ENCODE measurements at places on chromosomes 2 and 18.

GRCh38 chr2:80329491-80329890, 24.9 kb upstream of the LRRTM1 start:
- DNase-seq = no peak

- DNase-seq = no peak
Measured at GRCh38 chr2:172938713-172939375, 136.8 kb upstream of the MAP3K20 start.

- no peak for DNase-seq
Measured at GRCh38 chr2:234823877-234824376, 127.9 kb upstream of the SH3BP4 start.

- DNase-seq = no peak
Measured at GRCh38 chr18:22558945-22559385, 141.2 kb upstream of the CTAGE1 start.

DNA sequence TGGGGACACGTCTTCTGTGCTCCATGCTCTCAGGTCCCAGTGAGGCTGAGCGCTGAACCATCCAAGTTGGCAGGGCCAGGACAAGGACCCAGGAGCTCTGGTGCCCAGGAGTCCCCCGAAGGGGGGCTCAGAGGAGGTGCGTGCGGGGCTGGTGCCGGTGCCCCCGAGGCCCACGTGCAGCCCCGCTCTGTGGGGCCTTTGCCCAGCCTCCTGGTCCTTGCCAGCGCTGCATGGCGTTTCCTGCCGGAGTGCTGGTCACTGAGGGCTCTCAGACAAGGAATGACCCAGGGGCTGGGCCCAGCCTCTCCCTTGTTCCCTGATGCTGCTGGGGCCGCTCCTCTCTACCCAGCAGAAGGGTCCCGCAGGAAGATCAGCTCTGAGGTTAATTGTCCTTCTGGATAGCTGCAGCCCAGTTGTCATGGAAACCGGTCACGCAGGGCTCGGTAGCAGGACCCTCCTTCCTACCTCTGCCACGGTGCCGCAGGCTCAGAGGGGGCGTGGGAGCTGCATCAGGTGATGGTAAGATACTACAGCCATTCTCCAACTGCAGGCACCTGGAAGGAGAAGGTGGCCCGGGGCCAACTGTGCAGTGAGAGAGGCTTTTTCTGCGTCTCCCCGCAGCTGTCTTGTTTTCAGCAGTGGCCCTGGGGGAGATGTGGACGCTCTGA, 64.5 kb downstream of the RRM2 start:
- no peak for DNase-seq

All from CMK (cell line).